Effector memory CD8-positive, alpha-beta T cell (primary cell): ENCODE measurements at places on chromosomes 11 and 22.

GRCh38 chr22:33889748-33890147, 30.5 kb downstream of the LARGE1 start:
- no peak for DNase-seq

GRCh38 chr22:17106785-17107546, 14.2 kb downstream of the TMEM121B start:
- DNase-seq = no peak

DNA sequence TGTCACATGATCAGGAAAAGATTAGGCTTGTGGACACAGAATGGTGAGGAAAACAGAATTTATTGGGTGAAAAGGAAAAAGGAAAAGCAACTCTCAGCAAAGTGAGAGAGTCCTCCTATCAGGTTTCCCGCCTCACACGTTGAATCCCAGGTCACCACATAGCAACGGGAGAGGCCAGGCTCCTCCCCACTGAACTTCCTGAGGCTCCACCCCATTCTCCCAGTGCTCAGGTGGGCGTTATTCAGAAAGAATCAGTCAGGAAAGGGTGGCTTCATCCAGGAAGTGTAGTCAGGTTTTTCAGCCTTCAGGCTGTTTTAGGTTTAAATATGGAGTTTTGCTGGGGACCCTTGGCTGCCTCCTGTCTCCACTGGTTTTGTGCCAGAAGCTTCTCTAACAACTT, 66.9 kb downstream of the SPON1 start:
- DNase-seq = no peak

DNA sequence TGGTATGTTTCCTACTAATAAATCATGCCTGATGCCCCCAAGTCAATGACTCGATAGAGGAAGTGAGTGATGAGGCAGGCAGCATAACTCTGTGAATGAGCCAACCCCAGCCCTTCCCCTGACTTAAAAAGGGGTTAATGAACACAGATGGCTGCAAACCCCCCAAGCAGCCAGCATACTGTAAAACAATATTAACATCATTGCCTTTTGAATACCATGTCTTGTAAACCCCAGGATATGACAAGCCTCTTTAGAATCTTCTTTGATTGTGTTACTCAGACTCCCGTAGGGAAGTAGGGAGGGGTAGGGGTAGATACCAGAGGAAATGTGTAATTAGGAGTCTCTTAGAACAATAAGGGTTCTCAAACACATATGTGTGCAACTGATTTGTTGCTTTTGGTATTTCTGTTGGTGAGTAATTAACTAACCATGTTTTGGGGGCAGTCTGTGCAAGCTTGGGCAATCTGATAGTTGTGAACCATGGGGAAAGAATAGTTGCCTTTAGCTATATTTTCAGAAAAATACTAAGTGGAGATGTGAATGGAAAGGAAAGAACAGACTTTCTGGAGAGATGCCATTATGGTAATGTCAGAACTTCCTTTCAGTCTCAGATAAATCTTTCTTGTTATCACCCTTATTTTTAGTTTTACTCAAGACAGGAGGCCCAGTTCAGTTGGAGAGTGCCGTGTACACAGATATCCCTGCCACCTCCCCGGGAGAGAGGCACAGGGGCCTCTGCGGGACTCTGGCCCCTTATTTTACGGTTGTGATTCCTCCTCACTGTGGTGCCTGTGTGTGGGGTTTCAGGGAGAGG, 701.8 kb downstream of the NTM start:
- no peak for DNase-seq

GRCh38 chr11:73333640-73334383, 25.7 kb downstream of the ARHGEF17 start:
- DNase-seq = no peak

GRCh38 chr11:69299023-69299461, 5.1 kb downstream of the MYEOV start:
- DNase-seq = no peak

GRCh38 chr22:40487663-40488249, 117.4 kb downstream of the SGSM3 start:
- no peak for DNase-seq

- DNase-seq = no peak
Measured at GRCh38 chr22:33564683-33565082, 355.6 kb downstream of the LARGE1 start.

- DNase-seq = no peak
Measured at GRCh38 chr22:38171927-38172831, 9.5 kb downstream of the PLA2G6 start.

GRCh38 chr11:94134651-94135512, 6.2 kb downstream of the PANX1 start:
- DNase-seq = no peak

DNA sequence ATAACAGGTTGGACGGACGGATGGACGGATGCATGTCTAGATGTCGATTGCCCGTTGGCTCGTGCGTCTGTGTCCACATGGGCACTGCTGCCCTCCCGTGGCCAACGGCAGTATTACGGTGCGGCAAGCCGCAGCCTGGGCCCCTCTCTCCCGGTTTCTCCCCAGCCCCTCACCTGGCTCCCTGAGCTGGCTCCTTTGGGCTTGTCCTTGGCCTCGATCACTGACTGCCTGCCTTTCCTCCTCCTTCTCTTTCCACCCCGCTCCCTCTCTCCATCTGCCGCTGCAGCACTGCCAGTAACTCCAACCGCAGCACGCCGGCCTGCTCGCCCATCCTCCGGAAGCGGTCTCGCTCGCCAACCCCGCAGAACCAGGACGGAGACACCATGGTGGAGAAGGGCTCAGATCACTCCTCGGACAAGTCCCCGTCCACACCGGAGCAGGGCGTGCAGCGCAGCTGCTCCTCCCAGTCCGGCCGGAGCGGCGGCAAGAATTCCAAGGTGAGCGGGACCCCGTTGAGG, 77.3 kb downstream of the SCN3B start:
- peak; percentile 51 for DNase-seq

DNA sequence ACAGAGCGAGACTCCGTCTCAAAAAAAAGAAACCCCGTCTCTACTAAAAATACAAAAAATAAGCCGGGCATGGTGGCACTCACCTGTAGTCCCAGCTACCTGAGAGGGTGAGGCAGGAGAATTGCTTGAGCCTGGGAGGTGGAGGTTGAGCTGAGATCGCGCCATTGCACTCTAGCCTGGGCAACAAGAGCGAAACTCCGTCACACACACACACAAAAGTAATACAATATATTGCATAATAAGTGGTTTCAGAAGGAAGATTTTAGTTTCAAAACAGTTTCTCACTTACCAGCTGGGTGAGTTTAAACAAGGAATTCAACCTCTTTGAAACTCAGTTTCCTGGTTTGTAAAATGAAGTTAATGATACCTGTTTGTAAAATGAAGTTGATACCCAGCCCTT, 32.7 kb upstream of the HTR3A start:
- DNase-seq = no peak

DNA sequence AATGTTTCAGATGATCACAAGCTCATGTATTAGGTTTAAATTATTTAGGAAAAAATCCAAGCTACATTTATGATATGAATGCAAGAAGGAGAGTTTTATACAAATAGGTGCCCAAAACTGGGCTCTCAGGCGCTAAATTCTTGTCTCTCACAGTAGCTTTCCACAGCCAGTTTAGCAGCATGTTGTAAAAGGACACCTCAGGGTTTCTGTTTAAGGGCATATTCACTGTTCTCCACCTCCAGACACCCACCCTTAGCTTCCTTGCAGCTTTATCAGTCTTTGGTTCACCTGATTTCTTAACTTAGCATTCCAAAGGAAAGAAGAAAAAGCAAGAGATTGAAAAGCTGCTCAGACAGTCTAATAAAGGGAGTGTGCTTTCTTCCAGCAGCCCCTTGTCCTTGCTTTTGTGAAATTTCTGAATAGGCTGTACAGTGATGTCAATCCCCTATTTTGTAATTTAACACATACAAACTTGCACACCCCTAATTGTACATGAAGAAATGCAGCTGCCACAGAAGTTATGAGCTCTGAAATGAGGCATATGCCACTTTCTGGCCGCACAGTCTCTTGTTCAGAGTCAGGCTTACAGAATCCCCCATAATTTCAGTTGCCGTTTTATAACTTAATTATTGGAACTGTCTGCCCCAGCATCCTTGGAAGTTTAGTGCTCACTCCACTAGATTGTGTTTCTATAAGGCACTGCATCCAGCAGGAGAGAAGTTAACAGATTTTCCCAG, 262.1 kb downstream of the DDX10 start:
- no peak for DNase-seq

GRCh38 chr22:27416511-27417420, 384.8 kb downstream of the MN1 start:
- no peak for DNase-seq

- no peak for DNase-seq
Measured at GRCh38 chr22:30664798-30665197, 2.9 kb downstream of the DUSP18 start.

- no peak for DNase-seq
Measured at GRCh38 chr11:35308157-35308556, 111.2 kb downstream of the SLC1A2 start.

- no peak for DNase-seq
Measured at GRCh38 chr11:22670830-22671229, 4.4 kb downstream of the GAS2 start.

- DNase-seq = no peak
Measured at GRCh38 chr11:17221968-17222367, 14.2 kb upstream of the PIK3C2A start.

- DNase-seq = no peak
Measured at GRCh38 chr22:42077486-42078125, 1.9 kb upstream of the SMDT1 start.

- peak; percentile 34 for DNase-seq
Measured at GRCh38 chr11:12216041-12216451, 105.7 kb downstream of the MICAL2 start.

- DNase-seq = no peak
Measured at GRCh38 chr22:35380013-35380412, 883 bp upstream of the HMOX1 start.

GRCh38 chr11:46343520-46343919, 3.7 kb upstream of the DGKZ start:
- no peak for DNase-seq

- no peak for DNase-seq
Measured at GRCh38 chr11:128135451-128135850, 451.9 kb downstream of the ETS1 start.

DNA sequence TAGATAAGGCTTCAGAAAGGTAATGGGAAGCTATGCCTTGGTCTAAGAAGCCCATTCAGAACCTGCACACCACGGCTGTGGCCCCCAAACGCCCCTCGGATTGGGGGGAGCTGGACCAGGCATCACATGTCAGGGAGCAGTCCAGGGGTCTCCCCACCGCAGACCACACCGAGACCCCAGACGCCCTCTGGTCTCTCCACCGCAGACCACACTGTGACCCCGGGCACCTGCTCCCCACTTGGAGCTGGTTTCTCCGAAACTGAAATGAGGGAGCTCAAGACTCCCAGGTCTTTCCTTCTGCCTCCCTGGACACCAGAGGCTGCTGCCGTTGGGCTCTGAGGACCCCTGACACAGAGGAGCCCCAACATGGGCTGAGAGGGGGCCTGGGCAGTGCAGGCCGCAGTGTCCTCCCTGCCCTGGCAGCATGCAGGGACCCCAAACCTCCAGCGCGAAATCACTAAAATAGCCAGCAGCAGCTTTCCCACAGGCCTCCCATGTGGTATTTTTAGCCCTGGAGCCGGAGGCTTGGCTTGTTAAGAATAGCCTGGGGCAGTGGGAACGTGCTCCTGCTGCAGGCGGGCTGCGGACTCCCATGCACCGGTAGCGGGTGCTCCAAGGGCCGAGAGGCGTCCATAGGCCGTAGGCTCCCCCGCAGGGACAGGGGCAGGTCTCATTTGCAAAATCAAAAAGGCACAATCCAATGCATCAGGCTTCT, 7.7 kb downstream of the LINC01488 start:
- no peak for DNase-seq

GRCh38 chr11:2724653-2725367, 25.0 kb upstream of the KCNQ1OT1 start:
- DNase-seq = no peak

DNA sequence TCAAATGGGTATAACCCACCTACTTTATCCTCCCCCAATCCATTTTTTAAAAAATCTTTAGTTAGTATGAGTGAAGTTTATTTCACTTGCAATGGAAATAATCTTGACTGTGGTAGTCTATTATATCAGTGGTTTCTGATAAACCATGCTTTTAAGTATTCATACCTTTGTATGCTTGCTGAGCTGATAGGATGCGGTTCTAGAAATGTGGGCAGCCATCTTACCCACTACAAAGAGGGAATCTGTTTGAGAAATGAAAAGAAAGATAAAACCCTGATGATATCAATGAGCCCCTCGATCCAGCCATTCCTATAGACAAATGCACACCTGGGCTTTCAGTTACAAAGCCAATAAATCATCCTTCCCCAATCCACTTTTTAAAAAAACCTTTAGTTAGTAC, 13.8 kb upstream of the PVALB start:
- DNase-seq = no peak

- DNase-seq = no peak
Measured at GRCh38 chr11:75150879-75151278, at the start of gene SLCO2B1. TSS of gene SLCO2B1 (plus strand) at chr11:75151107. CDS start at chr11:75151382, 275 bp downstream.

- DNase-seq = no peak
Measured at GRCh38 chr11:40118780-40119179, 1340.7 kb downstream of the LRRC4C start.

GRCh38 chr22:30397656-30398635, 1.1 kb downstream of the SEC14L2 start:
- DNase-seq = no peak

DNA sequence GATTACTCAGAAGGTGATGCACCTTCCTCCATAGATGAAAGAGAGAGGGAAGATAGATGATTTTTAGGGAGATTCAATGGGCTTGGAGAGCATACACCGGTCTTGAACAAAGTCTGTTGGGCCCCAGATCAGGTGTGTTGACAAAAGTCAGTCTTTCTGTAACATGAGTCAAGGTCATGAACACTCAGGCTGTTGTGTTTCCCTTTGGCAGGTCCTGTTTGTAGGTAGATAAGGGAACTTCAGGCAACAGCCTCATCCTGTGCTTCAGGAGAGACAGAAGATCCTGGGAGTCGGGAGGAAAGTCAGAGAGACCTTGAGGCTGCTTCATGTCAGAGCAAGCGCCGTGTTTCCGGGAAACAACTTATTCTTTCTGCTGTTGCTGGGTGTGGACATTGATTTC, 703.1 kb downstream of the BRD1 start:
- DNase-seq = no peak

DNA sequence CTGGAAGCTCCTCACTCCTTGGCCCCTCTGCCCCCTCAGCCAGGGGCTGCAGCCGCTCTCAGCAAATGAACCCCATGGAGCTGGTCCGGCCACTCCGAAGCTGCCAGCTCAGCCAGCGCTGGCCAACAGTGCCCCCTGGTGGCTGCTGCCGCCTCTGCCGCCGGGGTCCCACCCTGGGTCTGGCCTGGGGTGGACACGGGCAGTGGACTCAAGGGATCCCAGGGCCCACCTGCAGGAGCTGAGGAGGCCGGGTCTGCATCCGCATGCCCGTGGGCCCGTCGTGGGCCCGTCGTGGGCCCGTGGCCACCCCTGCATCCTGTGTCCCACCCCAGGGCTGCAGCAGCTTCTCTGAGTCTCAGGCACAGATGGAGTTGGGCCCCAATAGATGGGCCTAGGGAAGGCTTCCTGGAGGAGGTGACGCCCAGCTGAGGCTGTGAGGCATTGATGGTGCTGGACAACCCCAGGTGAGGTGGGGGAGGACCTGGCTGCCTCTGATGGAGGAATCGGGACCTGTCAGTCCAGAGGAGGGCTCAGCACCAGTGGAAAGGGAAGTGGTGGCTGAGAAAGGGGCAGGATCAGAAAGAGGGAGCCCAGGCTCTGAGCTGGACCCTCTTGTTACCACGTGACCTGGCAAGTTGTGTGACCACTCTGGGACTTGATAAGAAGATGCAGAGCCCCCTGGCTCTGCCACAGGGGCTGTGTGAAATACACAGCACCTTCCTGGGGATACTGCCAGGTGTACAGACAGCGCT, 522.3 kb downstream of the BRD1 start:
- peak; percentile 35 for DNase-seq

- DNase-seq = no peak
Measured at GRCh38 chr11:32334822-32335221, 100.5 kb downstream of the WT1 start.
